ENCODE measurements at places on chromosomes 7 and 10.

DNA sequence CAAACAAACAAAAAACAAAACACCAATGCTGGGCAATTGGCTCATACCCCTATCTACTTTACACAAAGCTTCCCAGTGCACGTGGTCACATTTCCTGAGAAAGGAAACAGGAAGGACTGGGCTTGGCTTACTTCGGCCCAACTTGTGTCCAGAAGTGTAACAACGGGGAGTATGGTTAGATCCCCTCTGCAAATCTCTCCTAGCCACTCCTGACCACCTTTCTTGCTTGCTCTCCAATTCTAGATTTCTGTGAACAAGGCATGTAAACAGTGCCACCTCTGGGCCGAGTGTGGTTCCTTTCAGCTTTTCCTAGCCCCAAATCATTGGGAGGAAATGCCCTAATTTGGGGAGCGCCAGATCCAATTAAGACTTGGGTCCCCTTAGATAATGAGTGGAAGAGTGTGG is 21.0 kb upstream of the FRAT2 start:
- no peak for DNase-seq

DNA sequence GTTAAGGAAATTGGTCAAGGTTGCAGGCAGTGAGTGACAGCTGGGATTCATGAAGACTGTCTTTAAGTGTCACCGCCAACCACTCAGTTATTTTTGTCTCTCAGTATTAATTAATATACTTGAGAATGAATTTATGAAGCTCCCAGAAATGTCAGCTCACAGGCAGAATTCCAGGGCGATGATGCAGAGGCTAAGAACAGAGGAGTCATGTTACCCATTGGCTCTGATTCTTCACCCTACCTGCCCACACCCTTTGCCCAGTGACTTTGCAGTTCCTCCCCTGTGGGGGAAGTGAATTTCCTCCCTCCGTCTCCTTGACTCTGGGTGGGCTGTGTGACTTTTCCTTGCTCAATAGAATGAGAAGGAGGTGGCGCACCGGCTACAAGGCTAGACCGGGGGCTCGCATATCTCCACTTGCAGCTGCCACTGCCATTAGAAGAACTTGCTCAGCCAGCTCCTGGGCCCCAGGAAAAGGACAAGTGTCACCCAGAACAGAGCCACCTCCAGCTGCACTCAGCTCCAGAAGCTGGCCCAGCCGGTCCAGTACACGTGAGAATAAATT is 157.1 kb upstream of the PRKCQ start:
- no peak for DNase-seq

GRCh38 chr7:32761451-32762205 is 129.9 kb downstream of the KBTBD2 start:
- no peak for DNase-seq

DNA sequence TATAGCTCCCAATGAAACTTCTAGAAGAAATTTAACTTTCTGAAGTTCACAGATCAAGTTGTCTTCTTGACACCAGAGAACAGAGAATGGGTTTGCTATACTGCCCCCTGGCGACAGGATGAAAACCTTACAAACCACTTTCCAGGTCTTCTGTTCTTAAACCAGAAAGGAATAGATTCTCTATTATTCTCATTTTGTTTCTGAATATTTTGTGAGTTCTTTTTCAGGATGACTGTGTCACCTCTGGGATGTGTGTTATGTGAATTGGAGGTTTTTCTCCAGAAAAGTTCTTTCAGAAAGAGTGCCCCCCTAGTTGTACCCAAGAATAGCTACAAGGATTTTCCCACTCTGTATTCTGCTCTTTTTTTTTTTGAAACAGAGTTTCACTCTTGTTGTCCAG is 6.3 kb downstream of the IFT22 start:
- DNase-seq, result peak; percentile 40

DNA sequence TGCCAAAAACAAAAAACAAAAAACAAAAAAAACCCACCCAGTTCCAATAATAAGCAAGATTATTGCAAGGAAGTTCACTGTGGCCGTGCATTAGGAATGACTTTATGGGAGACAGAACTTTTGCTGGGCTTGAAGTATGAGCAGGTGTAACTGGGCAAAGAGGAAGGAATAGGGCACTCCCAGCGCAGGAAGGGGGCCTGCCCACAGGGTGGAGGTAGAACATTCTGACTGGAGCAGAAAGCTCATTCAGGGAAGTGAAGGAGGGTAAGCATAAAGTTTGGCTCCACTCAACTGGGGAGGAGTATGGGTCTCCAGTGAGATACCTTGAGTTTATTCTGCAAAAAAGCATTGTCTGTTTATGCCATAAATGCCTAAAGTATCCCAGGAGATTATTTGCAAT is 42.1 kb upstream of the WIPF3 start:
- DNase-seq, result no peak

DNA sequence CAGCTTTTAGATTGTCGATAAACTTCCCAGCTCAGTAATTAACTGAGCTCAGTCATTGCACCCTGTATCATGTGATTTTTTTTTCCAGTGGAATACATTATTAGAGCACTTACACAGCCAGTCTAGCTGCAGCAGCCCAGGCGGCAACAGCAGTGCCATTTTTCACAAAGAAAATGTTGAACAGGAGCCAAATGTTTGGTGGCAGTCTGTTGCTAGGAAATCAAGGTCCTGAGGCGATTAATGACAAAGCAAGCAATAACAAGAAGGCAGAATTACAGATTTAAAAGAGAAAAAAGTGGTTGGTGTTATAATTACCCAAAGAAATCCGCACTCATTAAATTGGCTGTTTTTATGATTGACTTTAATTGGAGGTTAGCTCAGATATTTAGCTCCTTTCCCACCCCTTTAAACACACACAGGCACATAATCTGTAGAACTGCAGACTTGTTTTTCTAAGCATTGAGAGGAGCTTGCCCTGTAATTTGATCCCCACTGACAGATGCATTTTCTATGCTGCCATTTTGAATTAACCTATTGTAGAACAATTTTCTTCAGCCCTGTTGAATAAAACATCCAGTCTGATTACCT is 267.4 kb downstream of the ADK start:
- no peak for DNase-seq

GRCh38 chr10:113865901-113866300 is 11.4 kb downstream of the NHLRC2 start:
- DNase-seq, result no peak

GRCh38 chr10:95193944-95194343 is at the start of gene ACSM6:
Gene ACSM6, plus strand, starts transcription at chr10:95194238. Its CDS starts 248 bp downstream, at chr10:95194486.
- DNase-seq, result no peak

GRCh38 chr7:22197376-22197775 is 159.6 kb downstream of the RAPGEF5 start:
- no peak for DNase-seq

DNA sequence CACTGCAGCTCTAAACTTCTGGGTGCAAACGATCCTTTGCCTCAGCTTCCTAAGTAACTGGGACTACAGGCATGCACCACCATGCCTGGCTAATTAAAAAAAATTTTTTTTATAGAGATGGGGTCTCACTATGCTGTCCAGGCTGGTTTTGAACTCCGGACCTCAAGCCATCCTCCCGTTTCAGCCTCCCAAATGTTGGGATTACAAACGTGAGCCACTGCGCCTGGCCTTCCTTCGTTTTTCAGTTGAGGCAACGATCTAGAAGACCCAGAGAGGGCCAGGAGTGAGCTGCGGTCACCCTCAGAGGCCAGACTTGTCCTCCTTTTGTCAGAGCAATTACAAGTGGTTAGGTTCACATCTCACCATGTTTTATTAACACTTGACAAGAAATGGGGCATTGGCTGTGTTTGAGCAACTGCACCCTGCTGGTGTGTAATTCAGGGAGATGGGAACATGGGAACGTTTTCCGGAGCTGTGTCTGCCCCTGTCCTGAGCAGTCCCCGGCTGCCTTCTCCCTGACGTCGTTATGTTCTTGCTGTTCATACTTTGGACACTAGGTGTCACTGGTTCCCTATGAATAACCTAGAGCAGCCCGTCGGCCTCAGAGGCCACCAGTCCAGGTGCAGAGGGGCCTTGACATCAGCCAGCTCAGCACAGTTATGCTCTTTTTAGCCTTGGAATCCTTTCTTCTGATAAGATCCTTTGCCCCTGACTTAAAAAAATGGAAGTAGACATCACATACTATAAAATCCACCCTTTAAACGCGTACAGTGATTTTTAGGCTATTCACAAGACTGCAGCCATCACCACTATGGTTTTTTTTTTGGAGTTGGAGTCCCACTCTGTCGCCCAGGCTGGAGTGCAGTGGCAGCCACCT is 375.0 kb downstream of the TYW1 start:
- peak; percentile 40 for DNase-seq

DNA sequence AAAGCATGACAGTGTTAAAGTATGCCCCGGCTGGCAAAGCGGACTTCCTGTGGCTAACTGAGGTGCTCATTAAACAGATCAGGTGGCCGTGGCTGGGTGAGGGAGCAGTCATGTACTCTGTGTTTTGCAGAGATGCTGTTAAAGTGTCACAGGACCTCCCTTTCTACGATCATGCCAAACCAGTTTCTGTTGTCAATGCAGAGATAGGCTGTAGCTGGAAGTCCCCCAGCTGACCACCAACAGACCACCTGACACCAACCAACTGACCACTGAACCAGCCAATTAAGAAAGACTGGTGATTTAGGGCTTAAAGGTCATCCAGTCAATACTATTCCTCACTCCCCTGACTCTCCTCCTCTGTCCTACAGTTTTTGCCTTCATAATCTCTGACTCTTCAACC is 431.1 kb upstream of the LRGUK start:
- no peak for DNase-seq

DNA sequence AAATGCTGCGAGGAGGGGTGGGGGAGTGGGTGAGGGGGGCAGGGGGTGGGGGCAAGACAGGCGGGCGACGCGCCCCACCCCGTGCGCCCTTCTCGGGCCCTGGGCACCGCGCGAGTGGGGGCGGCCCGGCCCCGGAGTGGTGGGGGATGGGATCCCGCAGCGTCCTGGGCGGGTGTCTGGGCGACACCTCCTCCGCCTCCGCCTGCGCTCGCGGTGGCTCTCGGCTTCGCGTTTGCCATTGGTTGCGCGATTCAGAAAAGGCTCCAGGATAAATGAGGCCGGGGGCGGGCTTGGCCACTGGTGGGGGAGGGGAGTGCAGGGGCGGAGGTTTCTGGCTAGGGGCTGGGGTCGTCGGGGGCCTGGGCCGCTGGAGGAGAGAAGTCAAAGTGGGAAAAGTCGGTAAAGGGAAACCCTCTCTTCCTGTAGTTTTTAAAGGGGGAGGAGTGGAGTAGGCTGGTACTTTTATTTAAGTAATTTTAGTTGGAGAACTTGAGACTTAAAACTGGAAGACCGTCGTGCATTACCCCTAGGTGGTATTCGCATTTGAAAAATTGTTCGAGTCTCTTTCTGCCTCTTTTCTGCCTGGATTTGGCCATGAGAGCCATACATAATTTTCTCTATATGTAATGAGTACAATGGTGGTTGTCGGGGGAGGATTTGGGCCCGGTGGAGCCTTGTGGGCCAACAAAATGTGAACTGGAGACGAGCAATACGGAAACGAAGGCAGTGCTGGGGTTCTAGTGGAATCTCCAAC is 992 bp upstream of the IGF2BP3 start:
- peak; percentile 16 for DNase-seq

GRCh38 chr10:27440478-27440877 is 63.6 kb upstream of the RAB18 start:
- no peak for DNase-seq

DNA sequence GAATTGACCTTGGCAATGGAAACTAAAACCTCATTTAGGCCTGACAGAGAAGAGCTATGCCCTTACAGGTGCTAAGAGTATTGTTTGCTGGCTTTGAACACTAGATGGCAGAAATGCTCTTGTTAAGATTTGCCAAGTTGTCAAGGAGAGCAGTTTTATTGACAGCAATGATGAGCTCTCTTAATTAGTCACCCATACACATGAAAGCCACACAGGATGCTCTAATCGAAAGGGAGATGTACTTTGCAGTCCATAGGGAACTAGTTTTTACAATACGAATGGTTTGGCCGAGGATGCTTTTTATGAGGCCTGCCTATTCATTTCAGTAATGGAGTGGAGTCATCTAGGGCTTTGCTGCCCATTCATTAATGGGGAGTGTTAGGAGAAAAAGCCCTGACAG is 45.4 kb upstream of the MBL2 start:
- no peak for DNase-seq

GRCh38 chr10:44195112-44196007 is 189.5 kb downstream of the CXCL12 start:
- DNase-seq, result no peak

DNA sequence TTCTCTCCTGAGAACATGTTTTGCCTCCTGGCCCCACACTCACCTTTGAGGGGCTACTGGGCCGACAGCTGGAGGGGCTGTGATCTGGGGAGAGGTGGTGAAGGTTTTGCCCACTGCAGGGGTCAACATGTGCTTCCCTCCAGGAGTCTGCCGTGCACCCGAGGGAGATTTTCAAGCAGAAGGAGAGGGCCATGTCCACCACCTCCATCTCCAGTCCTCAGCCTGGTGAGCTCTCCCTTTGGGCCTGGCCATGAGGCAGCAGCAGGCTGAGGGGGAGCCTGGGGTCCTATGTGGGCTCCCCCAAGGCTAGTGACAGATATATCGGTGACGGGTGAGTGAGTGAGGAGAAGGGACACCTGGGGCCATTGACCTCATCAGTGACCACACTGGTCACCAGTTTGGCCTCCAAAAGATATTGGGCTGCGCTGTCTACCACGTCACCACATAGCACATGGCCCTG is 6.6 kb downstream of the PGAM2 start:
- DNase-seq, result no peak

GRCh38 chr10:63761243-63761642 is 240.0 kb downstream of the REEP3 start:
- DNase-seq, result no peak

DNA sequence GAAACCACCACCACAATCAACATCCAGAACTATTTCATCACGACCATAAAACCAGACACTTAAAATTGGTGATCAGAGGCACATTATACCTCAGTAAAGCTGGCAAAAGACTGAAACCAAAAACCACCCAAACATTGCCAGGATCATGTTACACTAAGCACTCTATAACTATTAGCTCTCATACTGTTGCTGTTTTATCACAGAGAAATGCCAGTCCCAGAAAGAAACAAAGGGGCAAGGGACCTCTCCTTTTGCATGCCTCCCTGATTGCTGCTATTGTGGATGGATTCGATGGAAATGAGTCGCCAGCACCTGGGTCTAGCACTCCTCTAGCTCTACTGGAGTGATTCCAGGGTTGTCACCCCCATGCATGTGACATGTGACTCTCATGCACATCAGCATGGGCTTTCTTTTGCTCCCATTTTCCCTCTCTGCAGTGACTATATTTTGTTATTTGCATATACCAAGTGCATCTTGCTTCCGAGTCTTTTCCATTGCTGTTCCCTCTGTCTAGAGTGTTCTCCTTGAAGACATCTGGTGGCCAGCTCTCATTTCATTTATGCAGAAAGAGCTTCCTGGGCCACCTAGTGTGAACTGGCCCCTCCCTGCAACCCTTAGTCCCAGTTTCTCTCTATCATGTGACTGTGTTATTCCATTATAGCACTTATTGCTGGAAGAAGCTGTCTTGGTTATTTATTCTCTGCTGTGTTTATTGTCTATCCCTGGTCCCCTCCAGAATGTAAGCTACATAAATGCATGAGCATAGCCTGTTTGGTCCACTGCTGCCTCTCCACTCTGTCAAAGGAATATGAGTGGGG is 300.6 kb downstream of the PLXNA4 start:
- no peak for DNase-seq

- no peak for DNase-seq
Measured at GRCh38 chr10:81096558-81096957, 558.9 kb downstream of the SH2D4B start.

- no peak for DNase-seq
Measured at GRCh38 chr7:31893365-31893764, 176.8 kb downstream of the PDE1C start.

- no peak for DNase-seq
Measured at GRCh38 chr10:49243610-49244283, 55.2 kb upstream of the C10orf71 start.

Data from activated CD4-positive, alpha-beta T cell treated with anti-CD3 and anti-CD28 coated beads, Interleukin-2, amount 50 U/mL, for 1 hour (primary cell).